ENCODE measurements at places on chromosomes 16 and 17.

DNA sequence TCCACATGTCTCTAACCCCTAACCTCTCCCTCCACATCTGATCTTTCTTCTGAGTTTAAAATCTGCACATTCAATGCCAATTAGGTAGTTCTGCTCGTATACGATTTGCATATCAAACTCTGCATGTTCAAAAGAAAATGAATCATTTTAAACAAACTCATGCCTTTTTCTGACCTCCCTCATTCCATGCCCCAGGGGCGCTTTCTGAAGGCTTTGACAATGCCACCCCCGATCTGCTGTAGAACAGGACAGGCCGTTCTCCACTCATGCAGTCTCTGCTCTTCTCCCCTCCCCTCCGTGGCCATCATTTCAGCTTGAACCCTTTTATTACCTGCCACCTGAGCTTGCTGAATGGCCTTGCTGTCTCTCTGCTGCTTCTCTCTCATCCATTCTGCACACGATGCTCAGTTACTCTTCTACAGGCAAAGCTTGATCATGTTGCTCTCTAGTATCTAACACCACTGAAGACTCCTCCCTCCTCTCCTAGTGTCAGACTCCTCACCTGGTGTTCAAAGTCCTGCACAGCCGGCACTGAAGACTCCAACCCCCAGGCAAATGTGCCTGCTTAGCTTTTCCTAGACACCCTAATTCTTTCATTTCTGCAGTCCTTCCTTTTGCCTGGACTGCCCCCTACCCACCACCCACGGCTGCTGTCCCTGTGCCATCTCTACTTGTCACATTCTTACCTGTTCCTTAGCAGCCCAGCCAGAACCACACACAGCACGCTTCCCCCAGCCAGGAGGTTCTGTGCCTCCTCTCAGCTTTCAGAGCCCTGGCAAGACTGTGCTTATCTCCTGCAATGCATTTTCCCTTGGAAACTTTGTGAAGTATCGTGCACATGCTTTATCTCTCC, 6.2 kb downstream of the TMEM238L start:
- DNase-seq: peak; percentile 5

- no peak for DNase-seq
These were observed 38.7 kb downstream of the CPPED1 start for GRCh38 chr16:12764813-12765488.

GRCh38 chr16:57741660-57742191, 6.2 kb downstream of the KATNB1 start:
- no peak for DNase-seq

GRCh38 chr16:4846503-4846900, 586 bp downstream of the GLYR1 start:
- no peak for DNase-seq

GRCh38 chr17:80261159-80261894, 675 bp downstream of the RNF213 start:
- DNase-seq: peak; percentile 37

DNA sequence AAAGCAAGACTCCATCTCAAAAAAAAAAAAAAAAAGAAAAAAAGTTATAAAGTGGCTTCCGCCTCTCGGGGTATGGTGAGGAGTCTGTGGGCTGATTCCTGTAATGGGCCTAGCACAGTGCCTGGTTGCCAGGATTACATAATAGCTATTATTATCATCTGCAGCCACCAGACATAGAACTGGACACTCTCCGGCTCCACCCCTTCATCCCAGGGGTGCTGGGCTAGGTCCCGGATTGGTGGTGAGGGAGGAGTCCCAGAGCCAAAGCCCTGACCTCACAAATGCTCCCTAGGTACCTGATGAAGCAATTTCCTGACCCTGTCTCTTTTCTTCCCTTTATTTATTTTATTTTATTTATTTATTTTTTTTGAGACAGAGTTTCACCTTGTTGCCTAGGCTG, 11.6 kb upstream of the ADGRG1 start:
- no peak for DNase-seq

- DNase-seq: no peak
These were observed 330.2 kb downstream of the C16orf95 start for GRCh38 chr16:86986809-86987487.

DNA sequence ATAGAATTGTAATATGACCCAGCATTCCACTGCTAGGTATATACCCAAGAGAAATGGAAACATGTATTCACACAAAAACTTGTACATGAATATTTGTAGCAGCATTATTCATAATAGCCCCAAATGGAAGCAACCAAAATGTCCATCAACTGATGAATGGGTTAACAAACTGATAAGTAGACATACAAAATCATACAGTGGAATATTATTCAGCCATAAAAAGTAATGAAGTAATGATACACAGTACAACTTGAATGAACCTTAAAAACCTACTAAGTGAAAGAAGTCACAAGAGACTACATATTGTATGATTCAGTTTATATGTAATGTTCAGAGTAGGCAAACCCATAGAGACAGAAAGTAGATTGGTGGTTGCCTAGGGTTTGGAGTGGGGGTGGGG, 40.5 kb upstream of the GOSR1 start:
- no peak for DNase-seq

DNA sequence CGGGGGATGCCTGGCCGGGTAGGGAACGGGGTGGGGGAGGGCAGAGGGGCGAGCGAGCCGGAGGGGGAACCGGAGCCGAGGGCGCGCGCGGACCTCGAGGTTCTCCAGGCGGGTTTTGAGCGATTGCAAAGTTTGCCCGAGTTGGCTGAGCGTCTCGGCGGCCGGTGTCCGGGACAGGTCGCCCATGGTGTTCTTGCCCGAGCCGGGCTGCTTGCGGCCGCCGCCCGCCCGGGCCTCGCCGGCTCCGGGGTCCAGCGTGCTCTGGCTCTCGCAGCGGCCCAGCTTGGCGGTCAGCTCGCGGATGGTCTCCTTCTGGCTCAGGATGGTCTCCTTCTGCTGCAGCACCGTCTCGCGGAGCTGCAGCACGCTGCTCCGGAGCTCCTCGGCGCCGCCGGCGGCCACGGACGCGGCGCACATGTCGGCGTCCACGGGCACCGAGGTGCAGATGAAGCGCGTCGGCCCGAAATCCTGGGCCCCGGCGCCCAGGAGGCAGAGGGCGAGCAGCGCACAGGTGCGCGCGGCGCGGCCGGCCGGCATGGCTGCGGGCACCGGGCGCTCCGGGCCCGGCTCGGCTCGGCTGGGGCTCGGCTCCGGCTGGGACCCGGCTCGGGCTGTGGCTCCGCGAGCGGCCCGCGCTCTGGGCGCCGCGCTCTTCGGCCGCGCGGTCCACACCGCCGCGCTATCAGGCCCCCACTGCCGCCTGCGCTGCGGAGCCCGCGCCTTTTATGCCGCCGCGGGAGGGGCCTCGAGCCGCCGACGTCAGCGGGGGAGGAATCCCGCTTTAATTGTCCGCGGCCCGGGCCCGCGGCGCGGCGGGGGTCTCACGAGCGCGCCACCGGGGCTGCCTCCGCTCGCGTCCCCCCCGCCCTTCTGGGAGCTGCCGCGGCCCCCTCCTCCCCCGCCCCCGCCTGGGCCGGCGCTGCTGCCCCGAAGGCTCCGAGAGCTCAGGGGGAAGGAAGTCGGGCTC, at the start of gene NPTX1:
NPTX1 (minus strand) TSS at position 698 of the 967 bp plus-strand sequence; CDS start at position 537, 161 bp downstream.
- no peak for DNase-seq

DNA sequence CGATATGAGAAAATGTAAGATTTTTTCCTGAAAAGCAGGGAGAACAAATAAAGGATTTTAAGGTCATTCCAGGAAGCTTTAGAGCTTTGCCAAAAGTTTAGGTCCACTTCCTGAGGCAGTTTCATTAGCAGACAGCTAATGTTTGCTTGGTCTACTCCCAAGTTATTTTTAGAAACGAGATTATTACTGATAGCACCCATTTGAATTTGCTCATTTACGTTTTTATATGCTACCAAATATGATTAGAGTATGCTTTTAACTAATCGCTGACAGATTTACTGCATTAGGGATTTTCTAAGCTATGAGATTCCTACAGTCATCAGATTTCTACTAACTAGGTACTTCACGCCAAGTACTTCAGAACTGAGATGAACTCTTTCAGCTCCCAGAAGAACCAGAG, 98.1 kb downstream of the WNT3 start:
- DNase-seq: no peak

- no peak for DNase-seq
These were observed 34.9 kb upstream of the DHX40 start for GRCh38 chr17:59530531-59530930.

DNA sequence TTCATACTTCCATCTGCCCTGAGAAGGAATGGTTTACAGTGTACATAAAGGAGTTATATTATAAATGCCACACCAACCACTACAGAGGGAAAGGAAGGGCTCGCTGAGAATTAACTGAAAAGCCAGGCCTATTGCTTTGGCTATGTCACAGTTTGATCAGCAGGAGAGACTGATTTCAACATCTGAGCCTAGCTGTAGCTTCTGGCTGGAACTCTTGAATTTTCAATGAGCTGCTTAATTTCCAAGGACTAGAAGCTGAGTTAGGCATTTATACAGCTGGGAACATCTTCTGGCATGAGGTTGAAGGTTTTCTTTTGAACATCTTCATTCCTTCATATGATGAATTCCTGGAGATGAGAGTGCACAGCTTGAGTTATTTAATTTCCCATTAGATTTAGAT, 47.6 kb upstream of the GNAO1 start:
- DNase-seq: no peak

- no peak for DNase-seq
These were observed 203.9 kb downstream of the ZNF423 start for GRCh38 chr16:49651996-49652395.

GRCh38 chr16:6570530-6570929, 762.1 kb upstream of the RBFOX1 start:
- no peak for DNase-seq

GRCh38 chr17:9520649-9521048, 55.0 kb downstream of the STX8 start:
- DNase-seq: no peak

- DNase-seq: no peak
These were observed 226.6 kb downstream of the SPECC1 start for GRCh38 chr17:20235747-20236146.

- DNase-seq: no peak
These were observed 1.9 kb downstream of the MNT start for GRCh38 chr17:2398655-2399571.

DNA sequence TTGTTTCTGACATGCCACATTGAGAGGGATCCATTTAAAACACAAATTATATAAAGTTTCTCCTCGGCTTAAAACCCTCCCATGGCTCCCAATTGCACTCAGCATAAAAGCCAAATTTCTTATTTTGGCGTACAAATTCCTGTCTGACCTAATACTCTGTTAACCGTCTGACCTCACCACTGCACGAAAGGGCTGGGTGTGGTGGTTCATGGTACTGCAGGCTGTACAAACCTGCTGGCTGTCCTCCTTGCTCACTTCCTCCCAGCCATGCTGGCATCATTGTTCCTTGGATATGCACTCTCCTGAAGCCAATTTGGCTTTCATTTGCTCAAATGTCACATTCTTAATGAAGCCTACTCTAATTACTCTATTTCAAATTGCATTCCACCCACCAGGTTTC, 301.6 kb upstream of the C16orf82 start:
- no peak for DNase-seq

- no peak for DNase-seq
These were observed 5.5 kb upstream of the TGFB1I1 start for GRCh38 chr16:31466381-31466841.

- DNase-seq: no peak
These were observed 8.0 kb downstream of the CISD3 start for GRCh38 chr17:38738007-38738662.

GRCh38 chr16:78249832-78250231, 150.4 kb downstream of the WWOX start:
- DNase-seq: no peak

DNA sequence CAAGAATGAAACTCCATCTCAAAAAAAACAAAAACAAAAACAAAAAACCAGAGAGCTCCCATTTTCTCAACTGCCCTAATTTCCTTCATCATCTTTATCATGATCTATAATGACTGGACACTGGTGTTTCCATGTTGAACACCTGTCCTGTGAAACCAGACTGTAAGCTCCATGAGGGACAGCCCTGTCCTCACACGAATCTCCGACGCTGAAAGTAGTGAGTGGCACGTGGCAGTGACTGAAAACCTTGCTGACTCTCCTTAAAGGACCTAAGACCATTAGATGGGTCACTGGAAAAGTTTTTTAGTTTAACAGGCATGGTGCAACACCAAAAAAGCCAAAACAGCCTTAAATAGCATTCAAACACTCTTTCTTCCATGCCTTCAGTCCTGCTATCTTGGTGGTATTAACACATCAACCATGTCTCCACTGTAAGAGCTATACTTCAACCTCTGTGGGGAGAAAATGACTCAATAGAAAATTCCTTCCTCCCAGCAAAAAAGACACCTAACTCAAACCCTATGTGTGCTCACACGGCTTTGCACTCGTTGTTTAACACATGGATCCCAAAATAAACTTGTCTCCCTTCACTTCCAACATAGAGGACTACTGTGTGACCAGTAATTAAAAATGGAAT, 8.3 kb downstream of the AXIN2 start:
- DNase-seq: no peak

GRCh38 chr17:77369544-77369971, 228.8 kb downstream of the SEC14L1 start:
- no peak for DNase-seq

- no peak for DNase-seq
These were observed 211.7 kb downstream of the FTO start for GRCh38 chr16:53915452-53916160.

- peak; percentile 23 for DNase-seq
These were observed 1.6 kb upstream of the DUSP14 start for GRCh38 chr17:37488009-37488604.

- DNase-seq: no peak
These were observed 169.4 kb downstream of the ABCA8 start for GRCh38 chr17:68785565-68786486.

GRCh38 chr17:76586741-76587487, 1.3 kb upstream of the ST6GALNAC2 start:
- DNase-seq: peak; percentile 77

DNA sequence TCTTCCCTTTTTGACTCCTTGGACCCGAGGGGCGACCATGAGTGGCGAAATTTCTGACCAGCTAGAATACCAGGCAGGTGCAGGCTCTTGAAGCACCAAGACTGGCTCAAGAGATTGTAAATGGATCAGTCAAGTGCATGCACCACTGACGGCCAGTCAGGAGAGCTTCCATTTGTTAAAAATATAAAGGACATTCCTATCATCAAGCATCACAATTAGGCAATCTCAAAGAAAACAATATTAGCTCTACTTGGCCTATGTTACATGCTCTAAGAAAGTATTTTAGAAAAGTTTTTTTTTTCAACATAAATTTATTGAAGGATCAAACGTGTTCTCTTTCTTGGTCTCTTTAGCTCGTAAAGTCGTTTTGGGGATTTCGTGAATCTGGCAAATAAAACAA, 1.5 kb upstream of the PRKCA start:
- no peak for DNase-seq

DNA sequence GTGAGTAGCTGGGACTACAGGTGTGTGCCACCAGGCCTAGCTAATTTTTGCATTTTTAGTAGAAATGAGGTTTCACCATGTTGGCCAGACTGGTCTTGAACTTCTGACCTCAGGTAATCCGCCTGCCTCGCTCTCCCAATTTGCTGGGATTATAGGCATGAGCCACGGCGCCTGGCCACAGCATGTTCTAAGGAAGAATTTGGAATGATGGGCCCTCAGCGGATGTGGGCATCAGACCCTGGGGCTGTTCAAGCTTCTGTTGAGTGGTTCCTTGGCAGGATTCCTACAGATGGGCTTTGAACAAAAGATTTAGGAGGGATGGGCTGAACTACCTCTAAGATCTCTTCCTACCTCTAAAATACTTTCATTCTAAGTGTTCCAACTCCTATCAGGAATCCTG, 4.1 kb downstream of the PRPSAP2 start:
- no peak for DNase-seq

- no peak for DNase-seq
These were observed 25.5 kb downstream of the ASPA start for GRCh38 chr17:3501344-3501743.

- DNase-seq: no peak
These were observed 2.4 kb downstream of the PRPSAP2 start for GRCh38 chr17:18860161-18860972.

GRCh38 chr17:68198931-68199836, 48.7 kb upstream of the AMZ2 start:
- peak; percentile 12 for DNase-seq

Data from NCI-H526 treated with DMSO at 0.1 percent for 48 hours (cell line).